ENCODE measurements at places on chromosomes 7 and 10.

- DNase-seq, result no peak
Measured at GRCh38 chr7:132463922-132464321, 112.3 kb downstream of the PLXNA4 start.

- DNase-seq, result no peak
Measured at GRCh38 chr7:24962418-24962962, 17.5 kb downstream of the OSBPL3 start.

DNA sequence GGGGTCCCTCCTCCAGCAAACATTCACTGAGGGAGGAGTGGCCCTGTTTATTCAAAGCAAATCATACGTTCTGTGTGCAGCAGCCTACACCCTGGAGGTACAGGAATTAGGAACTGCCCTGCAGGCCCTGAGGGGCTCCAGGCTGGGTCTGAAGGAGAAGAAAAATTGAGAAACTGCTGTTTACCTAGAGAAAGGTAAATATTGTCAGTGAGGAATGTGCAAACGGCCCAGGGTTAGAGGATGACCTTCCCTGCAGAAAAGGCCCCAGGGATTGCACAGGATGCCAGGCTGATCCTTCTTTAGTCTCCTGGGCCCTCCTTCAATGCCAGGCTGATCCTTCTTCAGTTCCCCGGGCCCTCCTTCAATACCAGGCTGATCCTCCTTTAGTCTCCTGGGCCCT, 5.7 kb downstream of the CALML5 start:
- DNase-seq, result no peak

DNA sequence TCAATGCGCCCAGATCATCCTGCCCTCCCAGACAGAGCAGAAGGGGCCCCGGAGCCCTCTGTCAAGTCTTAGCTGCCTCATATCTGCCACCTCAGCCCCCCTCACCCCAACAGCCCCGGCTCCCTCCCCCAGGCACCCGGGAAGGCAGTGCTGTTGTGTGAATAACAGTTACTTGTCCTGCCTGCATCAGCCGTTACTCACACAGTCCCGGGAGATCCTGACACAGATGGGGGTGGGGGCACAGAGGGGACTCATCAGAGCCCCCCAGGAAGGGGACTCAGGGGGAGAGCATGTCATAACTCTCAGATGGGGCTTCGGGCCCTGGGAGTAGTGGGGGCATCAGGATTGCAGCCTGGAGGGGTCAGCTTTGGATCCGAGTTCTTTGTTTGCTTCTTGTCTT, 12.4 kb upstream of the SERPINE1 start:
- no peak for DNase-seq

DNA sequence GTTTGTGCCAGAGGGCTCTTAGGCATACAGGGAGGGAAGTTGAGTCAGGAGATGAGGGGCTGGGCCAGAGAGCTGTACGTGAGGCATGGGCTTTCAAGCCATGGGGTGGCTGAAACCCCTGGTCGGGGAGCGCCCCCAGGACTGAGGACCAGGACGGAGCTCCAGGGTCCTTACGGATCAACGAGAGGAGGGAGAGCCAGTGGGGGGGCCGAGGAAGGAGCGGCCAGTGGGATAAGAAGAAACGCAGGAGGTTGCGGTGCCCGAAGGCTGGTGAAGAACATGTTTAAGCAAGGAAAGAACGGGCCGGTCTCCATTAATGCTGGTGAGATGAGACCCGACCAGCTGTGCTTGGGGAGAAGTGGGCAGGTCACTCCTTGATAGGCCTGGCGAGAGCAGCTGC, 43.6 kb upstream of the BHLHA15 start:
- no peak for DNase-seq

DNA sequence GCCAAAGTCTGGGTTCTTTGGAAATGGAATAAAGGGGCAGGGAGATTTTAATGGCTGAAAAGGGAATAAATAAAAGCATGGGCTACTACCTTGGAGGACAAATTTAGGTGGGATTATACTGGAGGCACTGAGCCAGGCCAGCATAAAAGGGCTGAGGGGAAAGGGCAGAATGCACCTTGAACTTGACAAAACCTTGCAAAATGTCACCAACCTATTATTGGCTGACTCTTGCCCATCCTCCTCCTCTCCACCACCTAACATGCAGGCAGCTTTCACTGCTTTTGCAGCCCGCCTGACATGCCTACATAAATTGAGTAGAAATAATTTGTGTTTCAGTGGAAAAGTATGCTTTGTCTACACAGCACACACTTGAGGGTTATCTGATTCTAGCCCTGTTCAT, 65.3 kb upstream of the ABLIM1 start:
- no peak for DNase-seq

- no peak for DNase-seq
Measured at GRCh38 chr10:118698421-118698820, 56.3 kb downstream of the CACUL1 start.

- no peak for DNase-seq
Measured at GRCh38 chr10:17547060-17547459, 70.1 kb downstream of the HACD1 start.

- no peak for DNase-seq
Measured at GRCh38 chr7:92586403-92586802, 3.8 kb downstream of the FAM133B start.

DNA sequence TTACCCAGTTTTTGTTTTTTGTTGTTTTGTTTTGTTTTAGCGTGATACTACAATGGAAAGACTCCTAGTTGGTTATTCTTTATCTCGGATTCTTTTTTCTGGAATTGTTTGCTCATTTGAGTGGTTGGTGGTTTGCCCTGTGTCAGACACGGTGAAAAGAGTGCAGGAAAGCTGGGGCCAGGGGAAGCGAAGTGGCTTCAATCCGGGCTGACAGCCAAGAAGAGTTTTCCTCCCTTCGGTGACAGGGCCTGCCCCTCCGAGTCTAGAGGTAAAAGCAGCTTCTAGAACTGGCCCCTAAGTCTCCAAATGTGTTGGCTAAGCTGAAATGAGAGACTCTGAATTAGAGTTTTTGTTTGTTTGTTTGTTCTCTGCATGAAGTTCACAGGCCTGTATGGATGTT, 5.7 kb upstream of the AP5Z1 start:
- no peak for DNase-seq

GRCh38 chr10:21519397-21519933, 6.0 kb downstream of the SKIDA1 start:
- DNase-seq, result no peak

GRCh38 chr10:133375357-133376115, 2.4 kb upstream of the ECHS1 start:
- DNase-seq, result no peak
